ENCODE measurements at places on chromosomes 2 and 18.

- no peak for DNase-seq
Observed at GRCh38 chr2:208049441-208049840, 24.1 kb upstream of the PLEKHM3 start.

DNA sequence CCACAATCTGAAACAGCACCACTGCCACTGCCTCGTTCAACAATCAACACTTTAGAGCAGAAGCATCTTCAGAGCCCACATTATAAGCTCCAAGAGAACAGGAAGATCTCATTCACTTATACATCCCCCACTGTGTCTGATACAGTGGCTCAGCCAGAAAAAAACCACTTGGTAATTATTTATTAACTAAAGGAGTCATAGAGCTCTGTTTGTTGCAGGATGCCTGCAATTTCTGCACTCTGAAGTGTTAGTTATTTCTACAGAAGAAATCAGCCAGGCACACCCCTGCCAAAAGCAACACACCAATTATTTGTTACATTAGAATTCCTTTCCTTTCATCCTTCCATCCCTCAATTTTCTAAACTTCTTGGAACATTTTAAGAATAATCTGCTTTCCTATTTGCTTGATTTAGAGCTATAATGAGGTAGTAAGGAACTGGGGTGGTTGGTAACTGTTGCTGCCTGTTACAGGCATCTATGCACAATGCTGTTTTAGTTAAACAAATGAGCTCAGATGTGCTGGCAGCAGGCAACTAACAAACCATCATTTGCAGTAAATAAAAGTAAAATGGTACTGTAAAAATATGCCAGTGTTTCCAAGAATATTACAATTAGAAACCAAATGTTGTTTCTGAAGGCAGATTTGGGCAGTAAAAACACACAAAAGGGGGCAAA, 59.9 kb downstream of the DYM start:
- DNase-seq = no peak

GRCh38 chr2:86417961-86418360, 23.2 kb upstream of the KDM3A start:
- peak; percentile 41 for DNase-seq

DNA sequence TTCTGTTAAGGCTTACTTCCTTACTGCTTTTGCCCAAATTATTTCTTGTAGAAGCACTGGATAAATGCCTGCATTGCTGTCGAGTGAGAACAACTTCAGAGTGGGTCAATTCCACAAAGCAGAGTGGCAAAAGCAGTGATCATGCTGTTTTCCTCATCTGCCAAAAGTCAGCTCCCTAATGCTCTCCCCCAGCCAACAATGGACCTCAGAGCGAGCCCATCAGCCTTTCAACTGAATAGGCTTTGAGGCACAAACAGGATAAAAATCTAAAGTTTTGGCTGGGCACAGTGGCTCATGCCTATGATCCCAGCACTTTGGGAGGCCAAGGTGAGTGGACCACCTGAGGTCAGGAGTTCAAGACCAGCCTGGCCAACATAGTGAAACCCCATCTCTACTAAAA, 222.7 kb downstream of the TCF4 start:
- DNase-seq = no peak

- DNase-seq = no peak
Observed at GRCh38 chr2:15155959-15156574, 405.1 kb downstream of the NBAS start.

- no peak for DNase-seq
Observed at GRCh38 chr2:138779406-138779780, 797 bp downstream of the NXPH2 start.

DNA sequence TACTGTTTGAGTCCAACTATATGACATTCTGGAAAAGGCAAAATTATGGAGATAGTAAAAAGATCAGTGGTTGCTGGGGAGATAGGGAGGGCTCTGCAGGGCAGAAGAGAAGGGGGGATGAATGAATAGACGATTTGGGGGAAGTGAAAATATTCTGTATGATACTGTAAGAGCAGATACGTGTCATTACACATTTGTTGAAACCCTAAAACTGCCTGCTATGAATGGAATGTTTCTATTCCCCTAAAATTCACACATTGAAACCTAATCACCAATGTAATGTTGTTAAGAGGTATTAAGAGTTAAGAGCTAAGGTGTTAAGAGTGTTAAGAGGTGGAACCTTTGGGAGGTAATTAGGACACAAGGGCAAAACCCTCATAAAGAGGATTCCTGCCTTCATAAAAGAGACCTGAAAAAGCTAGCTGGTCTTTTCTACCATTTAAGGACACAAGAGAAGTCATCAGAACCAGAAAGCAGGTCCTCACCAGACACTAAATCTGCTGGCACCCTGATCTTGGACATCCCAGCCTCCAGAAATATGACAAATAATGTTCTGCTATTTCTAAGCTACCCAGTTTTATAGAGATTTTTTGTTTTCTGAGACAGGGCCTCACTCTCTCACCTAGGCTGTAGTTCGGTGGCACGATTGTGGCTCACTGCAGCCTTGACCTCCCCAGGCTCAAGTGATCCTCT, 76.2 kb downstream of the ATAD2B start:
- no peak for DNase-seq

- DNase-seq = peak; percentile 89
Observed at GRCh38 chr2:240320204-240320993, 115.1 kb upstream of the GPC1 start.

GRCh38 chr2:226720948-226721347, 78.7 kb downstream of the IRS1 start:
- DNase-seq = no peak
